ENCODE measurements at places on chromosomes 5 and 9. TPM values are rescaled to one million over a fixed set of nuclear protein-coding genes. Genes with fewer than 3 reads are reported as not detected.

DMGDH gene
- total RNA-seq = 7.5 TPM

MYMK gene
- not detected for total RNA-seq

ADAMTS13 gene
- 2.8 TPM for total RNA-seq

SOX30 gene
- not detected for total RNA-seq

GRM6 gene
- not detected for total RNA-seq

CARTPT gene
- total RNA-seq = not detected

NUTM2F gene
- not detected for total RNA-seq

ARPC5L gene
- 20.2 TPM for total RNA-seq

CDH6 gene
- total RNA-seq = 3.0 TPM

SV2C gene
- 0.11 TPM for total RNA-seq

RNF183 gene
- not detected for total RNA-seq

KIF3A gene
- 12.2 TPM for total RNA-seq

CCNO gene
- total RNA-seq = 14.7 TPM

ELOVL7 gene
- 16.4 TPM for total RNA-seq

MYOZ3 gene
- not detected for total RNA-seq

KCNIP1 gene
- not detected for total RNA-seq

FOXD4 gene
- 0.54 TPM for total RNA-seq

KDM3B gene
- total RNA-seq = 89.4 TPM

TYRP1 gene
- total RNA-seq = 0.27 TPM

LRRC26 gene
- not detected for total RNA-seq

SPINK7 gene
- total RNA-seq = not detected

SH3TC2 gene
- total RNA-seq = 0.83 TPM

C9orf85 gene
- total RNA-seq = 21.7 TPM

CCDC152 gene
- total RNA-seq = 2.5 TPM

HRCT1 gene
- total RNA-seq = 4.3 TPM

CSNK1A1 gene
- total RNA-seq = 183 TPM

BTNL3 gene
- 0.50 TPM for total RNA-seq

ARL14EPL gene
- not detected for total RNA-seq

PIP5K1B gene
- 1.1 TPM for total RNA-seq

MLANA gene
- not detected for total RNA-seq

MIER3 gene
- 54.9 TPM for total RNA-seq

CDH18 gene
- total RNA-seq = not detected
